ENCODE measurements at places on chromosomes 1 and 21.
A peak's percentile ranks its signal among the peaks of the same experiment; 100 is the strongest.

- no peak for DNase-seq
These were observed 155.7 kb downstream of the TNFSF18 start for GRCh38 chr1:172895050-172895460.

- DNase-seq, result no peak
These were observed 414.0 kb upstream of the KAZN start for GRCh38 chr1:14184454-14184853.

DNA sequence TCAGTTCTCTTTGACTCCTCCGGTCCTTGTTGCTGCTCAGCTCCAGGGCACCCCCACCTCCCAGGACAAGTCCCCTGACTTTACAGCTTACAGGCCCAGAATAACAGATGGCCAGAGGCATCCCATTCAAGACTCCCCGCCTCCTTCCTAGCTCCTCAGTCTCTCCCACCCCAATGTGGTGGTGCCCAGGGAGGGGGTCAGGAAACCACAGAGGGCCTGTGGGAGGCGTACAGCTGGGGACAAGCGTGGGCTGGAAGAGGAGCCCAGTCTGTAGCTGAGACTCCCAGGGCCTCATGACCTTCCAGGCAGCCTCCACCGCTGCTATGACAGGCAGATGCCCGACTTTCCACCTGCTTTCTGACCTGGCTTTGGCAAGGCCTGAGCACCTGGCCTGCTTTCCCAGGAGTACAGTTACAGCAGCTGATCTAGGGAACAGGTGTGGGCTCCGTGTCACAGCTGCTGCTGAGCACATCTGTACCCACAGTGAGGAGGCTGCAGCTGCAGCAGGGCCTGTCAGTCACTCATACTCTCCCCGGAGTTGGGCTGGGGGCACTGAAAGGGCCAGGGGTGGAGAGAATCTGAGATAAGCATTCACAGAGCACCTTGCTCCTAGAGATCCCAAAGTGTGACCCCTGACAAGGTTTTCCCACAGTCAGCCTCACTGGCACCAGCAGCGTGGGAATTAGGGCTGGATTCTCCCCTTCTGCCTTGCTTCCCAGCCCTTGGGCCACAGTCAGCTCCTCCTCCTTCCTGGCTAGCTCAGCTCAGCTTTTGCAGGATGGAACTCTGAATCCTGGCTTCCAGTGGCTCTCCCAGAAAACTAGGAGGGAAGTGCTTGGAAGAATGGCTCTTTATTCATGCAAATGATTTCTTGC, 7.1 kb upstream of the NAV1 start:
- no peak for DNase-seq

GRCh38 chr1:36386265-36387140, 779 bp upstream of the STK40 start:
- peak; percentile 68 for DNase-seq

GRCh38 chr1:9121496-9122409, 7.1 kb downstream of the GPR157 start:
- no peak for DNase-seq

DNA sequence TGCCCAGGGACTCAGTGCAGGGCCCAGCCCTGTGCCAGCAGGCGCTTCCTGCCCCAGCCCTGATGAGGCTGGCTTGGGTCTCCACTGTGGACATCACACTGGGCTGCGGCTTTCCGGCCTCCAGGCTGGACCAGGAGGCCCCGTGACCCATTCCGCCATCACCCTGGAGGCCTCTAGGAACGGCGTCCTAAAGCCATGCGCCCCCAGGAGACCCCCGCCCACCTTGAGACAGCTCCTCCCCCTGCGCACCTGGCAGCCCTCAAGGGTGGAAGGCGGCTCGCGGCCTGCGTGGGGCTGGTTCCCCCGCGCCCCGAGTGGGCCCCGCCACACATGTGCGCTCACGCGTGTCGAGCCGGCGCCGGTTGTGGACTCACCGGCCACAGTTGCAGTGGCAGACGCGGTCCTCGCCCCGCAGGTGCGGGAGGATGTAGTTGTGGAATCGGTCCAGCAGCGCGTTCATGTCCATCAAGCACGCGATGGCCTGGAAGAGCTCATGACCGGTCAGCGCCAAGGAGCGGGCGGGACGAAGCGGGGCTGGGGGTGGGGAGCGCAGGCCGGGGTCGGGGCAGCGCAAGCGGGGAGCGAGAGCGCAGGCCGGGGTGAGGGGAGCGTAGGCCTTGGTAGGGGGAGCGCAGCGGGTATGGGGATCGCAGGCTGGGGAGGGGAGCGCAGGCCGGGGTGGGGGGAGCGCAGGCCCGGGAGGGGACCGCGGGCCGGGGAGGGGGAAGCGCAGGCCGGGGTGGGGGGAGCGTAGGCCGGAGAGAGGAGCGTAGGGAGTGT, 924 bp downstream of the TMEM240 start:
- DNase-seq, result peak; percentile 18

DNA sequence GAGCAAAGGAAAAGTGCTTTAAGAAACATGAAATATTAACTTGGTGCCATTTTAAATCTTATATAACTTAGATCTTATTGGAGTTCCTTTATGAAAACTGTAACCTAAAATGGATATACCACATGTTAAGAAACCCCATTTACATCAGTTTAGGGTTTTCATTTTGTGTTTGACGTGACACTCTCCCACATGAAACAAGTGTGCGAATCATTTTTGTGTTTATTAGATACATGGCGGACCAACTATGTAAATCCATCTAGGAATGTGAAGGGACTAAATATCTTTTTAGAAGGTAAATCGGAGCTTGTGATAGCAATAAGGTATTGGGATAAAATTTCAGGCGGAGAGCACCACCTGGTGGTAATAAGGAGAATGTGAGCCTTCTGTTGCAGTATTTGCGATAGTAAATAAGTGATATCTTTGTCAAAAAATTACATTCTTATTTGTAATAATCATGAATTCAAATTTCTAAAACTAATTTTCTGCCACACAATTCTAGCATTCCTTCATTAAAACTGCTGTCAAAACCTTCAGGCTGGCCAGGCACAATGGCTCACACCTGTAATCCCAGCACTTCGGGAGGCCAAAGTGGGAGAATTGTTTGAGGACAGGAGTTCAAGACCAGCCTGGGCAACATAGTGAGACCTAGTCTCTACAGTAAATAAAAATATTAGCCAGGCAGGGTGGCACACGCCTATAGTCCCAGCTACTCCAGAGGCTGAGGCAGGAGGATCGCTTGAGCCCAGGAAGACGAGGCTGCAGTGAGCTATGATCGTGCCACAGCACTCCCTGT, 31.3 kb downstream of the SMAP2 start:
- peak; percentile 42 for DNase-seq

GRCh38 chr1:206586501-206587445, 25.5 kb downstream of the EIF2D start:
- no peak for DNase-seq

DNA sequence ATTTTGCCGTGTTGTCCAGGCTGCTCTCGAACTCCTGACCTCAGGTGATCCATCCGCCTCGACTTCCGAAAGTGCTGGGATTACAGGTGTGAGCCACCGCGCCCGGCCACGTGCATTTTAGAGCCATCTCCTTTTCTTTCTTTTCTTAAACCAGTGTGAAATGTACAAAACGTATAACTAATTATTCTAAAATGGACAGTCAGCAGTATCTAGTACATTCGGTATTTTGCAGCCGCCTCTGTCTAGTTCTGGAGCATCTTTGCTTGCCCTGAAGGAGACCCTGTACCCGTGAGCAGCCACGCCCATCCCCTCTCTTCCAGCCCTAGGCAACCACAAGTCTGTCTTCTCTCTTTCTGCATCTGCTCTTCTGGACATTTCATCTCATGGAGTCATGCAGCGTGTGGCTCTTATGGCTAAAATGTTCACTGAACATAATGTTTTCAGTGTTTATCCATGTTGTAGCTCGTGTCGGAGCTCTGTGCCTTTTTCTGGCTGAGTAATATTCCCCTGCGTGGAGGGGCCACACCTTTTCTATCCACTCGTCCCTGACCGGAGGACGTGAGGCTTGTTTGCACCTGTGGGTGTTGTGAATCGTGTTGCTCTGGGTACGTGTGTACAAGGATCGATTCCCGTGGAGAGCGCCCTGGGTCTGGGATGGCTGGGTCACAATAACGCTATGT, 187.5 kb upstream of the ARHGEF16 start:
- DNase-seq, result no peak

GRCh38 chr21:42041246-42041645, 29.9 kb upstream of the UMODL1 start:
- DNase-seq, result no peak

DNA sequence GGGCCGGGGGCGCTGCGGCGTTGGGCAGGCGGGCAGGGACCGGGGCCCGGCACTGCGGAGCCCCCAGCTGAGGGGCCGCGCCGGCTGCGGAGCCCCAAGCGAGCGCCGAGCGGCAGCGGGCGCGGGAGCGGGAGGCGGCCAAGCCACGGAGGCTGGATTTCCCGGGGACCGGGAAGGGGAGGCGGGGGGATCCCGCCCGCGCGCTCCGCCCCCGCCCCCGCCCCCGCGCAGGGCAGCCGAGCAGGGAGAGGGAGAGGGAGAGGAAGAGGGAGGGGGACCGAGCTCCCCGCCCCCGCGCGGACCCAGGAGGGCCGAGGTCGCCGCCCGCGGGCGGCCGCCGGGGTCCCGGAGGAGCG, at the start of gene DLGAP3:
Gene DLGAP3 (minus strand): TSS at position 154 of the 356 bp plus-strand sequence. CDS start 24,267 bp downstream, outside the sequence.
- peak; percentile 47 for DNase-seq

DNA sequence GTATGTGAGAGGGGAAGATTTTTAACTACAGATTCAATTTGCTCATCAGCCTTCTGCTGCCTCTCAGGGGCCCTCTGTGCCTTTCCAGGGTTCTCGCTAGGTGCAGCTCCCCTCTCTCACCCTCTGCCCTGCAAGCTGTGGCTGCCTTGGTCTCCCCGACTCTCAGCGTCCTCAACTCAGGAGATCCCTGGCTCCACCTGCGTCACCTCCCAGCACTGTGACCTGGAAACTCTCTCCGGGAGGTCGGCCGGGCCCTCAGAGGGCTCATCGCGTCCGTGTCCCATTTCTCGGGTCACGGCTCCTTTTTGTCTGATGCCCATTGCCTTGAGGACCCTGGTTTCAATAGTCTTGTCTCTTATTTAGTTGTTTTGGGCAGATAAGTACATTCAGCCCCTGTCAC, 63.5 kb upstream of the ADARB1 start:
- no peak for DNase-seq

GRCh38 chr1:63693944-63694571, 79.8 kb upstream of the ROR1 start:
- DNase-seq, result no peak

GRCh38 chr1:87106144-87106543, 191.7 kb downstream of the HS2ST1 start:
- DNase-seq, result no peak

DNA sequence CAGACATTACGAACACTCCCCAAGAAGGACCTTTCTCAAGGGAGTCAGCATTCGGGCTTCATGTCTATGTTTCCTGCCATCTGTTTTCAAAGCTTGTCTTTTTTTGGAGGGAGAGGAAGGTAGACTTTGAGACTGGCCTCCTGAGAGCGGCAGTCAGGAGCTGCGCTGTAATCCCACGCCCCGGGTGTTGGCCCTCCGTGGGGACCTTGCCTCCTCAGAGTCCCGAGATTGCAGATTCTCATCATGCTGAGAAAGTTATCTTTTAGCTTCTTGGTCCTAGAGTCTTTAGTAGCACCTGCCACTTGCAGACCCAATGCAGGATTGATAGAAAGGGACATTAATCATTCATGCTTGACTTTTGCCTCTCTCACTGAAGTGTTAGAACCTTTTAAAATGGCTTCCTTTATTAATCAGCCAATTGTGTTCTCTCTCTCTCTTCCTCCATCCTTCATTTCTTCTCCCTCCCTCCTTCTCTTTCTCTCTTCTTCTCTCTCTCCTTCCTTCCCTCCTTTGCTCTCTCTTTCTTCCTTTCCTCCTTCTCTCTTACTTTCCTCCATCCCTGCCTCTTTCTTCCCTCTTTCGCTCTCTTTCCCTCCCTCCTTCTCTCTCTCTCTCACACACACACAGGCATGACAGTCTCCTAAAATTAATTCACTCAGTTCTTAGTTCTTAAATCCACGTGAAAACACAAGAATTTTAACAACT, 25.2 kb upstream of the GNPAT start:
- DNase-seq, result no peak

- no peak for DNase-seq
These were observed at the start of gene TNFRSF9 for GRCh38 chr1:7940745-7941436. TNFRSF9 (minus strand) TSS chr1:7940839; CDS start chr1:7939994, 845 bp downstream.

GRCh38 chr1:6424000-6424565, 493 bp upstream of the ESPN start:
- no peak for DNase-seq
